ENCODE measurements at places on chromosomes 2 and 18.

DNA sequence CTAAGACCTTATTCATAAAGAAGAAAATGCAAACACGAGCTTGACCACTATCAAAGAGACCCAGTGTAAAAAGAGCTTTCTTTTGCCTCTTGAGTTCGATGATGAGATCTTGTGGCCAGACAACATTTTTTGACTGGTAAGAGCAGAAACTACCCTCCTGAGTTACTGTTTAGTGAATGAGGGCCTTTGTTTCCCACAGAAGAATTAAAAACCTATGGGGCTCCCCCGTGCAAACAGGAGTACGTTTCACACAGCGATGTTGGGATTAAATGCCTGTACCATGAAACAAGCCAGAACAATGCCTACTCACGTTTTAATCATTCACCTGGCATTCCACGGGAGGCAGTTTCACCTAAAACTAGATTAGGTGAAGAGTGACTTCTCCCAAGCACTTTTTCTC lies 36.0 kb downstream of the MYCN start:
- DNase-seq: no peak

DNA sequence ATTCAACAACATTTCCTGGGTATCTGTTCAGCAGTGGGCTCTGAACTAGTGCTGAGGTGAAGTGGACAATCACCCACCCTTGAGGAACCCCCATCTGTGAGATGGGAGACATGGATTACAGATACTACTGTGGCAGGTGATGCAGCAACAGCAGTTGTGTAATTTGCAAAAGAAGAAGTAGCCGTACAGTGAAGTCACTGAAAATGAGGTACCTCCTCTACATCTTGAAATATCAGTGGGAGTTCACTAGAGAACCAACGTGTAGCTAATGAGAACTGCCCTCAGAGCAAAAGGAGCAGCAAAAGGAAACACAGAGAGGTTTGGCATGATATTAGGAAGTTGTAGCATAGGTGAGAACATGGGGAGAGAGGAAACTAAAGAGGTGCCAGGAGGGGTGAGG lies 41.3 kb downstream of the VSNL1 start:
- DNase-seq: no peak

DNA sequence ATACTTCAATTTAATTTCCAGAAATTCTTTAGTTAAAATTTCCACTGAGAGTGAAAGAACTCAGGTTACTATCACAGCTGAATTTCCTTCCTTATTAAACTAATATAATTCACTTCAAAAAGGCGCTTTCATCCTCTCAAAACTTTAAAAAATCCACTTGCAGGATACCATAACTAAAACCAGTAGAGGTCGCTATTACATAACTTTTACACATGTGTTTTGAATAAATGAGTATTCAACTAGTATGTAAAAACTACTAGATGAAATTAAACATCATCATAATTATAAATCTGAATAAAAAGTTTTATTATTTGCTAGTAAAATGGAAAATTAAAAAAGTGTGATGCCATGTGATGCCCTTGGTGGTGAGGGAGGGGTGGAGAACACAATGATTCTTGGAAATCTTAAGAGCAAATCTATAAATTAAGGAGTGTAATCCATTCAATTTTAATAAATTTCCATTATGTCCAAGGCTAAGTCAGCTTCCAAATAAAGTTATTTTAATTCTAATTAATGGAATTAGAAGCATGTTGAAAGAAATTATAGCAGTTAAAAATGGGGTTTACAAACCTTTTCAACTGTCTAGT lies 61.4 kb downstream of the SOS1 start:
- DNase-seq: peak; percentile 61

- peak; percentile 90 for DNase-seq
These were observed 321.4 kb downstream of the IRS1 start for GRCh38 chr2:226478109-226478809.

- no peak for DNase-seq
These were observed 56.5 kb upstream of the ATL2 start for GRCh38 chr2:38433607-38433975.

DNA sequence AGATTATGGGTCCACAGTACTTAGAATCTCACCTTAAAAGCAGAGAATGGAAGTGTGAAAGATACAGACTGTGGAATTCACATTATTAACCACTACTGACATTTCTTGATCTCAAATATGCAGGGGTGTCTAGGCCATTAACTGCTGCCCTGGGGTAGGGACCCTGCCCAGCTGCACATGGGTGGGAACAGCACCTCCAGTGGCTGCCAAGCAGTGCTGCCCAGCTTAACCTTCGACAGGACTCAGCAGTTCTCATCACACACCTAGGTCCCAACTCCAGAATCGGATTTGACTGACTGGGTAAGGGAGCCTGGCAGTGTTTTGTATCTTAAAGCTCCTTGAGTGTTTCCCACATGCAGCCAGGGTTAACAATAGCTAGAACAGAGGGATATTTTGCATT lies 14.9 kb downstream of the ERFE start:
- no peak for DNase-seq

DNA sequence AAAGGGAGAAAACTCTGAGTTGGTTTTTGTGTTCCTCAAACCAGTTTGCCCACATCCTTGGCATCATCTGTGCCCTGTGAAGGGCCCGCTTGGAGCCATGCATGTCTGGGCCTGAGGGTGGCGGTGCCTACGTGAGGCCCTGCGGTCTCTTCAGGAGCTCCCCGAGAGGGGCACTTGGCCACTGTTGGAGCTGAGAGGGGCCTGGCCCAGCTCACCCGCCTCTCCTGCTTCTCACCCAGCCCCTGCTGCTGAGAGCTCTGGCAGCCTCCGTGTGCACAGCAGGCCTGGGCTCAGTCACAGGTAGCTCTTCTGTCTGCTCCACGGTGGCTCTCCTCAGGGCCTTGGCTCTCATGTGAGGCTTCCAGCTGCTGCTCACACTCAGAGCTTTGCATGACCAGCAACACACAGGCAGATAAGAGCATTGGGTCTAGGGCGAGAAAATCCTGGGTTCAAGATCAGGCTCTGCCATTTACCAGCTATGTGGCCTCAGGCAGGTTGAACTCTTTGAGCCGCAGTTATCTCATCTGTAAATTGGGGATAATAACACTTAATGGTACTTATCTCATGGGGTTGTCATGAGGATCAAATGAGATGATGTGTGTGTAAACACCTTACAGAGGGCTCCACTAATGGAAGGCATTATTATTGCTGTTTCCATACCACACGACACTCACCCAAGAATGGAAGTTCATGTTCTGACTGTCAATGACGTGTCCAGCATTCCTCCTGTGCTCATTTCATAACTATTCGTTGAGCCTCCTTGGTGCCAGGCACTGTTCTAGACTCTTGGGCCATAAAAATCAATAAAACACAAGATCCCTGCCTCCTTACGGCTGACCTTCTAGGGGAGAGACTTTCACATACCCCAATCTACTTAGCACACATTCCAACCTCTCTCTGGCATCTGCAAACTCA lies 41.6 kb upstream of the PLB1 start:
- no peak for DNase-seq

- DNase-seq: peak; percentile 65
These were observed 284.7 kb upstream of the VWC2L start for GRCh38 chr2:214126135-214126534.

DNA sequence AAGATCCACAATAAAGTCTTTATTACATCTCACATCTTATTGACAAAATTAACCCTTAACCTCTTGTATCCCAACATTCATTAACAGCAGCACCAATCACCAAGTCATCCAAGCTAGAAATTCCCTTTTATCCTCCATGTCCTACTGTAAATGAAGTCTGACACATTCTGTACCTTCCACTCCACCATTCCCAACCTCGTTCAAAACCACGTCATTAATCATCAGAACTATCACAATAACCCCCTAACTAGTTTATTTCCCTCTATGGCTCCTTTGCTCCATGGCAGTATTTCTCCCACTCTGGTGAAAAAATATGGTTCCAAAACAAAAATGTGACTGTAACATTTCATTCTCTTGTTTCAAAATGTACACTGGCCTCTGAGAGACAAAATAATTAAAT lies 1626.2 kb downstream of the LRP1B start:
- peak; percentile 10 for DNase-seq

DNA sequence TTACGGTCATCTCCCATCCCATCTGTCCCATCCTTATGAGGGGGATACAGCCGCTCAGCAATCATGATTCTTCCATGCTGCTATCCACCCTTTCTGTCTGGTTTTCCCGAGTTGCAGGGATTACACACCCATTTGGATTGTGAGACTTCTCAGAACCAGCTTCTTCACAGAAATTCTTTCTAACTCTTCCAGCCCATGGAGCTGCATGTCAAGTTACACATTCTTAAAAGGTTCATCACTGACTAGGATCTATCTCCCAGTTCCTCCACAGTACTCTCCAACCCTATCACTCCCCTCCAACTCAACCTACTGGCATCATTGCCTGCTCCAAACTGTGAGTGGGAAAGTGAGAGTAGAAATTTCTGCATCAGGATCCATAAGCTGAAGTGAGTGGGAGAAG lies 558.2 kb upstream of the TNP1 start:
- peak; percentile 49 for DNase-seq

GRCh38 chr18:53862921-53863320 lies 361.5 kb downstream of the MBD2 start:
- DNase-seq: no peak

GRCh38 chr2:102022884-102023539 lies 31.3 kb downstream of the IL1R2 start:
- no peak for DNase-seq

GRCh38 chr2:240795916-240796510 lies 24.0 kb downstream of the KIF1A start:
- no peak for DNase-seq

GRCh38 chr2:24754985-24755705 lies 38.0 kb downstream of the PTRHD1 start:
- DNase-seq: no peak

DNA sequence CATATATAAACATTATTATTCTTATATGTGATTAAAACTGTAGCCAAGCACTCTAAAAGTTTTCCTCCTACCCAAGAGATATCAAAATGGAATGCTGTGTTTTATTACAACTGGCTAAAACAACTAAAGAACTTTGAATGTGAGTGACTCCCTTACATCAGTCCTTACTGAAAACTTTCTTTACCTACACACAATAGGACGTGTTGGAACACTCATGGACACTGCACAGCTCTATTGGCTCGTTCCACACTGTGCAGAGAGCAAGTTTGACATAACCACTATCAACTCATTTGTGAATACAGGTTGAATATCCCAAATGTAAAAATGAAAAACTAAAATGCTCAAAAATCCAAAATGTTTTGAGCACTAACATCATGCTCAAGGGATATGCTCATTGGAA lies 650.6 kb downstream of the SLC4A3 start:
- no peak for DNase-seq

DNA sequence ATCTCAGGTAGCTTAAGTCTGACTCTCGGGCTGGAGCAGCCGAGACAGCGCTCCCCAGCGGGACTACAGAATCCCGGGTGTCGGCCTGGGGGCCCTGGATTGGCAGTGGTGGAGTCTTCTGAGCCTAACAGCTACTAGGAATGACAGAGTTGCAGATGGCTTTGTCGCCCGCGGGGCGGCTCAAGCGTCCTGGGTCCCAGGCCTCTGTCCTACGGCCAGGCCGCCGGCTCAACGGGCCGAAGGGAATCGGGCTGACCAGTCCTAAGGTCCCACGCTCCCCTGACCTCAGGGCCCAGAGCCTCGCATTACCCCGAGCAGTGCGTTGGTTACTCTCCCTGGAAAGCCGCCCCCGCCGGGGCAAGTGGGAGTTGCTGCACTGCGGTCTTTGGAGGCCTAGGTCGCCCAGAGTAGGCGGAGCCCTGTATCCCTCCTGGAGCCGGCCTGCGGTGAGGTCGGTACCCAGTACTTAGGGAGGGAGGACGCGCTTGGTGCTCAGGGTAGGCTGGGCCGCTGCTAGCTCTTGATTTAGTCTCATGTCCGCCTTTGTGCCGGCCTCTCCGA lies 8.8 kb downstream of the SIX2 start:
- no peak for DNase-seq

- DNase-seq: no peak
These were observed 2.8 kb downstream of the MTHFD2 start for GRCh38 chr2:74201196-74201595.

DNA sequence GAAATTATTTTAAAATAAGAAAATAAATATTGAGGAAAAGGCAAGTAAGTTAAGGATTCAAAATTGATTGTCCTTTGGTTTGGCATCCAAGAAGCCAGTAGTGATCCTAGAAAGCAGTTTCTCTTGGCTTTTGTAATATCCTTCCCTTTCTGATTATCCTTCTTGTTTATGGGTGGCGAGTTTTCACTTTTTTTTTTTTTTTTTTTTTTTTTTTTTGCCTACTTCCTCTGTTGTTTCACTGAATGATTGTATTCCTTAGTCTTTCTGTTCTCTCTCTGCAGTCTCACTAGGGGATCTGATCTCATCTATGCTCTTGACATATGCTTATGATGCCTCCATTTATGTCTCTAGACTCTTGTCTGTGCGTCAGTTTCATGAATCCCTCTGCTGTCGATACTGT lies 4.2 kb downstream of the NAPG start:
- no peak for DNase-seq

DNA sequence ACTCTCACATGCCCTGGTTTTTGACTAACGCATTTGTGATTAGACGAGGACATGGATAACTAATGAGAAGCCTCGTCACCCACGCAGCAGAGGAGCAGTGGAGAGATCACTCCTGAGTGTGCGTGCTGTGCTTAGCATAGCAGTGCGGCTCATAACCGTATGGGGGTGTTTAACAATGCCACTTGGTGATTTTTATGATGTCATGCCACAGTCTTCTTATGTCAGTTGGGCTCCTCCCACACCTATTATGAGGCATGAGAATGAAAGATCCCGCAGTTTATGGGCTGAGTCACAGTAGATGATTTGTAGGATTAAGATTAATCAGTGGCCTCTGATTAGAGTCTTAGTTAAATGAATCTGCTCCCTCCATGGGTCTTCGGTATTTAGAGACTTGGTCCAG lies 2.5 kb upstream of the SMIM21 start:
- DNase-seq: no peak

All from mesenchymal stem cell (in vitro differentiated cells and primary cell).